ENCODE measurements at places on chromosomes 4 and X. TPM values are rescaled to one million over a fixed set of nuclear protein-coding genes. Genes with fewer than 3 reads are reported as not detected.

GRCh38 chr4:81905971-81906370 lies 434.3 kb upstream of the RASGEF1B start:
- DNase-seq = peak; percentile 14

The GAGE12H gene
- total RNA-seq = not detected

The SLC9A6 gene
- total RNA-seq = 14.5 TPM

The ANKRD37 gene
- 13.0 TPM for total RNA-seq
